ENCODE measurements at places on chromosomes 7 and 10.

DNA sequence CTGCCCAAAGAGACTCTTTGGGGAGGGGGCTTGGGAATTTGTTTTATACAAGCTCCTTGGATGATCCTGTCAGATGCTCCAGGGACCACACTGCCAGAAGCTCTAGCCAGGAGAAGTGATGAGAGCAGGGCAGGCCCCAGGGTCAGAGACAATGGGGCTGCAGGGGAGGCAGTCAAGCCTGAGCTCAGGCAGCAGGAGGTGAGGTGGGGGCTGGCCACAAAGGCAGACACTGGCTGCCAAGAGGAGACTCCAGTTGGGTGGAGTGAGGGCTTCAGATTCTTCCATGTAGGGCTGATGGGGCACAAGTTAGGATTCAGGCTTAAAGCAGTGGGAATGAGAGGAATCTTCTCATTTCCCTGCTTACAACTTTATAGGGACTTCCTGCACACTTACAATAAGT, 35.6 kb upstream of the LOXL4 start:
- DNase-seq, result no peak

GRCh38 chr7:95569720-95570119, 26.6 kb downstream of the PDK4 start:
- DNase-seq, result no peak

GRCh38 chr10:78314651-78315050, 281.0 kb downstream of the RPS24 start:
- DNase-seq, result no peak

DNA sequence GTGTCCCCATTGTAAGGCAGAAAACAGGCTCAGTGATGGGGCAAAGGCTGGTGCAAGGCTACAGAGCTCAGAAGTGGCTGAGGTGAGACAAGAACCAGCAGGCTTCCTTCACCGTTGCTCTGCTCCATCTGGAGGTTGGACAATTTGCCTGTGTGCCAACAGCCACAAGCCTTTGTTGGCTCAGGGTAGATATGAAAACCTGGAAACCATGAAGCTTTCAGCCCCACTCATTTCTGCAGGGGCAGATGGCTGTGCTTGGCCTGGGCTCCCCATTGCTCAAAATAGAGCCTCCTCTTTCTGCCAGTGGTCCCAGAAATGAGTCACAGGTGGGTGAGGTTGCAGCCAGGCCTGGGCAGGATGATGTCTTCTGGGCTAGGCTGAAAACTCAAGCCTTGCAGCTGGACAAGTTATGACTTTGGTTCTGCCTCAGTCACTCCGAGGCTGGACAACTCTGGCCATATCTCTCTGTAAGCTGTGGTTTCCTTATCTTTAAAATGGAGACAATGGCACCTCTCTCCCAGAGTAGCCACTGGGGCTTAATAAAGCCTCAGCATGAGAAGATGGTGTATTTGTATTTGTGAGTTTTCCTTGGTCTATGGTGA, 12.2 kb upstream of the ZNF273 start:
- no peak for DNase-seq

DNA sequence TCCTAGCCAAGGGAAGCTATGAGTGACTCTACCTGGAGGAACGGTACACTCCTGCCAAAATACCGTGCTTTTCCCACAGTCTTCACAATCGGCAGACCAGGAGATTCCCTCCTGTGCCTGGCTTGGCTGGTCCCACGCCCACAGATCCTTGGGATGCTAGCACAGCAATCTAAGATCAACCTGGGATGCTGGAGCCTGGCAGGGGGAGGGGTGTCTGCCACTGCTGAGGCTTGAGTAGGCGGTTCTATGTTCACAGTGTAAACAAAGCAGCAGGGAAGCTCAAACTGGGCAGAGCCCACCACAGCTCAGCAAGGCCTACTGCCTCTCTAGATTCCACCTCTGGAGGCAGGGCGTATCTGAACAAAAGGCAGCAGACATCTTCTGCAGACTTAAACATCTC, 295.3 kb downstream of the ELMO1 start:
- DNase-seq, result no peak

DNA sequence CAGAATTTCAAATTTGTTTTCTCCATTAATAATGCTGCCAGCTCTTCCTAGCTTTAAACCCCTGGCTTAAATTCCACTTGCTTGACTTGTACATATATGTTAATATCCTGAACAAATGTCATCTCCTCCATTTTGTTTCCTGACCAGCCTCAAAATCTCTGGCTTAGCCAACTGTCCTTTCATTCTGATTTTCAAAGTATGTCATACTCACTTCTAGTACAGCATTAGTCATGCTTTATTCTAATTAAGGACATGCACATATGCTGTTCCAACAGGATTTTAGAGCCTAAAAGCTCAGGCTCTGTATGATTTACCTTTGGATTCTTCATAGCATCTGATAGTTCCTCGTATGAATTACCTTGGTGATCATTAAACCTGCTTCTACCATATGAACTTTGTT, 158.3 kb downstream of the ZNF438 start:
- DNase-seq, result no peak

- no peak for DNase-seq
Observed at GRCh38 chr7:155324918-155325235, 27.2 kb downstream of the INSIG1 start.

GRCh38 chr10:18505456-18506118, 145.8 kb downstream of the NSUN6 start:
- no peak for DNase-seq

DNA sequence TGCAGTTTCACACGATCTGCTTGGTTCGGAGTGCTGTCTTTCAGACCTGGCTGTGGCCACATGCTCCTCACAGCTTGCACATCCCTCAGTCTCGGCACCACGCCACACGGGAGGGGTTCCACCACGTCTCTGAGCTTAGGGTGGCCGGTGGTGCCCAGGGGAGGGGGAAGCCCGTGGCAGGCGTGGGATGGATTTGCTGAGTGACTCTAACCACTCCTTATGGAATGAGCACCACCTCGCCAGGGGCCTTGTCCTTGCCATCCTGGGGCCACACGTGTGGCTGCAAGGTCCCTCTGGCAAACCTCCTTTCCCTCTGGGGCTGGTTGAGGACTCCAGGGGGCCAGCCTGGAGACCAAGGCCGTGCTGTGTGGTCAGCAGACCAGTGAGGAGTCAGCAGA, 29.1 kb upstream of the FAM20C start:
- DNase-seq, result no peak

- no peak for DNase-seq
Observed at GRCh38 chr7:138980563-138981291, 462 bp downstream of the KIAA1549 start.

GRCh38 chr7:32765185-32765584, 126.4 kb downstream of the KBTBD2 start:
- DNase-seq, result no peak

DNA sequence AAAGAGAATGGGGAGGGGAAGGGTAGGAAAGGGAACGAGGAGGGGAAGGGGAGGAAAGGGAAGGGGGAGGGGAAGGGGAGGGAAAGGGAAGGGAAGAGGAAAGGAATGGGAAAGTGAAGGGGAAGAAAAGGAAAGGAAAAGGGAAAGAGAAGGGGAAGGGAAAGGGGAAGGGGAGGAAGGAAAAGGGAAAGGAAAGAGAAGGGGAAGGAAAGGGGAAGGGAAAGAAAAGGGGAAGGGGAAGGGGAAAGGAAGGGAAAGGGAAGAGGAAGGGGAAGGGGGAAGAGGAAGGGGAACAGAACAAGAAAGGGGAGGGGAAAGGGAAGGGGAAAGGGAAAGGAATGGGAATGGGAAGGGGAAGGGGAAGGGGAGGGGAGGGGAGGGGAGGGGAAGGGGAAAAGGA, 352.1 kb downstream of the PARD3 start:
- no peak for DNase-seq

DNA sequence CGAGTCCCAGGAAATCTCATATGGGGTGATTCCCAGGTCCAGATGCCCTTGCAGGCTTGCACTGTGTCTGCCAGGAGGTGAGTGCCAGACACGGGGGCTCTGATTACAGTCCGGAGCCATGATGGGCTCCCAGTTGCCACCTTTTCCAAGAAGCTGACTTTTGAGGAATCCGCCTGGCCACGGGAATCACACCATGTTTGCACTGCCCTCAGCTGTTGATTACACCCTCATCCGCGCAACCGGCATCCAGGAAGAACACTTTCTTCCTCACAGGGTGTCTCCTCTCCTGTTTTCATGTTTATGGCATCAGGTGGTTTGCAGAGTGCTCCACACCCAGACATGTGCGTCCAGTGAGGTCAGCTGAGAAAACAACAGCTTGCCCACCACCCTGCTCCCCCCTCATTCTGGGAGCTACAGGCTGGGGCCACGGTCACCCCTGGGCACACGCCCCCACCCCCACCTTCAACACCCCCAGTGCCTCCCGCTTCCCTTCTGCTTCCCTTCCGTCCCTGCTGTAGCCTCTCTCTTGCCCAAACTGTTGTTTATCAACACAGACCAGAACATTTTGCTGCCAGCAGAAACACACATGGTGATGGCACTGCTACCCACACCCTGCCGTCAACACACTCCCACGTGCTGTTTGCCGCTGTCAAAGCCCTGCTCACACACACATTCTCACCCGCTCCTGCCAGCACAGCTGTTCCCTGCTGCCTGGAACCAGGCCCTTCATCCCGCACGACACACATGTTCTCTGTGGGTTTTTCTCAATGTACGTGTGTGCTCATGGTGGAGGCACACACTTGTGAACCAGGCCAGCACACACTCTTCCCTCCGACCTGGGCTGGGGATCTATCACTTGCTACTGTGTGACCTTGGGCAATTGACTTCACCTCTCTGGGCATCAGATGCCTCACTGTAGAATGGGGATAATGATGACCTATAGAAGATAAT, 35.8 kb downstream of the DDIT4 start:
- DNase-seq, result no peak

DNA sequence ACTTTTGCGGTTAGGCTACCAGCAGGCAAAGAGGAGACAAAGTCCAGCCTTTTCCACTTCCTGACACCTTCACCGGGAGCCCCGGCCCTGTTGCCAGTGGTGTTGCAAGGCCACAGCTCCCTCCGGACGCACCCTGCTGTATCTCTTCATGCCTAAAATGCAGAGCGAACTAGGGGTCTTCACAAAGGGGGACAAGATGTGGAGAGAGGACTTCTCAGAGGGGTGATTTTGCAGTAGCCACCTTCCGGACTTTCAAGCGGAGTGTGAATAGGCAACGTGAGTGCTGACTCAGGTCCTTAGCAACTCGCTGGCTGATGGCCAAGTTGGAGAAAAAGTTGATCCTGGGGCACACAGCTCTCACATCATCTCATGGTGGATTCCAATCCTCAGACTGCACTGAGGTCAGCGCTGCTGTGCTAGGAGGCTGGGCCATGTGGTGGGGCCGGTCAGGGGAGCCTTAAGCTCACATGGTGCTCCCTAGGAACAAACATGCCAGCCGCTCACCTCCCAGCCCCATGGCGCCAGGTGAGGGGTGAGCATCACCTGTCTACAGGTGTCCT, 166.3 kb downstream of the LCOR start:
- DNase-seq, result no peak

DNA sequence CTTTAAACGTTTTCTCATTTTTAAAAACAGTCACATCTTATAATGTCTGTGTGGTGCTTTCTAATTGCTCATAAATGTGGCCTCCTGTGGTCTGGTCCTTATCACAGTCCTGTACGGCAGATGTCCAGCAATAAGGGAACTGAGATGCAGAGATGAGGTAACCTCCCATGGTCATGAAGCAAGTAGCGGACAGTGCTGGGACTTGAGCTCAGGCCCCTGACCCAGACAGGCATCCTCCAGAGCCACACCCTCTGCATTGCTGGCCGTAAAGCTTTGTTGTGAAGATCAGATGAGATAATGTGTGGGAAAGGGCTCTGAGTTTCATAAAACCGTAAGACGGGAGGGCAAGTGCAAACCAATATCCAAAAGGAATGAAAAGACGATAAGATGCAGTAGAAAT, 48.2 kb downstream of the DYNC2I1 start:
- DNase-seq, result no peak

GRCh38 chr10:44908936-44909630, 2.1 kb upstream of the TMEM72 start:
- DNase-seq, result no peak

DNA sequence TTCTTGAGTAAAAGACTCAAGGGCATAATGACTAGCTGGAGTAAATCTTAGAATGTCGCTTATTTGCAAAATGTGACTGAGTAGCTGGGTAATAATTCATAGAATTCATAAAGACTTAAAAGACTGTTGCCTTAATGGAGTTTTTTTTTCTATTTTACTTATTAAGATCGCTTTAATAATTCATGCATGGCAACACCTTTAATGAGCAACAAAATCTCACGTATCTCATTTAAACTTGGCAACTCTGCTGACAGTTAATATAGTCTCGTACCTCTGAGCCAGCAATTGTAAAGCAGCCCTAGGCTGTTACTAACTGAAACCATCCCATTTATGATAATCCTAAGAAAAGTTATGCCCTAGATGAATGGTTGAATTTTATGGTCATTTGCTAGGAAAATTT, 87.8 kb upstream of the SLC26A5 start:
- DNase-seq, result no peak

GRCh38 chr7:55253188-55253587, 111.9 kb upstream of the LANCL2 start:
- no peak for DNase-seq

- no peak for DNase-seq
Observed at GRCh38 chr7:110987127-110987693, 103.7 kb upstream of the LRRN3 start.

GRCh38 chr7:77696643-77697534, 630 bp downstream of the RSBN1L start:
- DNase-seq, result peak; percentile 40

GRCh38 chr7:117640465-117640864, 160.6 kb downstream of the CFTR start:
- no peak for DNase-seq

- DNase-seq, result no peak
Observed at GRCh38 chr7:123633553-123633952, 22.1 kb upstream of the LMOD2 start.

- no peak for DNase-seq
Observed at GRCh38 chr7:84157171-84157570, 37.4 kb downstream of the SEMA3A start.

DNA sequence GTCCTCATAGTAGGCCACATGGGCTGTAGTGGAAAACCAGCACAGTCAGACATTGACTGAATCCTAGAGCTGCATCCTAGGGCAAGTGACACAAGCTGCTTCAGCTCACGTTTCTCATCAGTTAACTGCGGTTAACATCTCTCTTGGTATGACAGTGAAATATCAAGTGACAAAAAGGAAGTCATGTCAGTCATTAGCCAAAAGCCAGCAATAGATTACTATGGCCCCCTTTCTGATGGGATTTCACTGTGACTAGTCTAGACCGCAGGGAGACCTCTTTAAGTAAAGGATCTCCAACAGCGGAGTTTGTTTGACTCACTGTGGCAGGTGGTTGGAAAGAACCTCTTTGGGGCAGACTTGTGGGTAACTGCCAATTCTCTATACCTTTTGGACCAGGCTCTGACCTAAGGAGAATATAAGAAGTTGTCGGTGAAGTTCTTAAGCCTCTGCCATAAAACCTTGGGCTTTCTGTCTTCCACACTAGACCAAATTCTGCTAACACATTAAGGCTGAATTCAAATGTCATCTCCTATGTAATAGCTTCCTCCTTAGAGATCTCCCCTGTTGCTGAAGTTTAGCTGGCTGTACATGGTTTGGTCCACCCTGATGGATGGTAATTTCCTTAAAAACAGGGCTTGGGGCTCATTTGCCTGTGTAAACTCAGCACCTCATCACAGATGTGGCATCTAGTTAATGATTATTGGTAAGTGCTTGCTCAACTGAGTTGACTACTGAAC, 115.3 kb downstream of the SGMS1 start:
- no peak for DNase-seq
